ENCODE measurements at places on chromosomes 16 and 17.

DNA sequence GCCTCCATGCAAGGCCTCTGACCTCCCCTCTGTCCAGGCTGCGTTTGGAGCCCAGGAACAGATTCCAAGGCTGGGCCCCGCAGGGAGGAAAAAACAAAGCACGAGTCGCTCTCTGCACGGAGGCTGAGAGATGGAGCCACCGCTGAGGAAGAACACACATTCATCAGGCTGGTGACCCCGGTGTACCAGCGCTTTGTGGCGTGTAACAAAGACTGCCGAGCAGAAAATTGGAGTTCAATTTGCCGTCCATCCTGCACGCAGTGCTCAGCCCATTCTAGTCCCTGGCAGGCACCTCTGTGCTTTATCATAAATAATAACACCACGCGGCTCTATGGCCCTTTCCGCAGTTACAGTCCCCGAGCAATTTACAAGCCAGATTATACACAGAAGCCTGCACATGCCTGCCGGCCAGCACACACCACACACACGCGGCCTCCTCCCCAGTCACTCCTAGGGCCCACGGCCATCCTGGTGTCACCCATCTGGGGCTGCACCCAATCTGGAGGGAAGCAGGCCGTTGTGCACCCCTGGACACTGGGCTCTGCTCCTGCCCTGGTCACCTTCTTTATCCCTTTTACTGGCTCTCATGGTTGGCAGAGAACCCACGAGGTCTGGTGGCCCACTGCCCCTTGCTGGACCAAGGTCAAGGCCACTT, 124.4 kb downstream of the SDK2 start:
- no peak for DNase-seq

GRCh38 chr16:20676268-20676825, 21.1 kb downstream of the ACSM1 start:
- peak; percentile 2 for DNase-seq

- peak; percentile 40 for DNase-seq
Measured at GRCh38 chr16:66605177-66605978, 874 bp downstream of the CMTM3 start.

DNA sequence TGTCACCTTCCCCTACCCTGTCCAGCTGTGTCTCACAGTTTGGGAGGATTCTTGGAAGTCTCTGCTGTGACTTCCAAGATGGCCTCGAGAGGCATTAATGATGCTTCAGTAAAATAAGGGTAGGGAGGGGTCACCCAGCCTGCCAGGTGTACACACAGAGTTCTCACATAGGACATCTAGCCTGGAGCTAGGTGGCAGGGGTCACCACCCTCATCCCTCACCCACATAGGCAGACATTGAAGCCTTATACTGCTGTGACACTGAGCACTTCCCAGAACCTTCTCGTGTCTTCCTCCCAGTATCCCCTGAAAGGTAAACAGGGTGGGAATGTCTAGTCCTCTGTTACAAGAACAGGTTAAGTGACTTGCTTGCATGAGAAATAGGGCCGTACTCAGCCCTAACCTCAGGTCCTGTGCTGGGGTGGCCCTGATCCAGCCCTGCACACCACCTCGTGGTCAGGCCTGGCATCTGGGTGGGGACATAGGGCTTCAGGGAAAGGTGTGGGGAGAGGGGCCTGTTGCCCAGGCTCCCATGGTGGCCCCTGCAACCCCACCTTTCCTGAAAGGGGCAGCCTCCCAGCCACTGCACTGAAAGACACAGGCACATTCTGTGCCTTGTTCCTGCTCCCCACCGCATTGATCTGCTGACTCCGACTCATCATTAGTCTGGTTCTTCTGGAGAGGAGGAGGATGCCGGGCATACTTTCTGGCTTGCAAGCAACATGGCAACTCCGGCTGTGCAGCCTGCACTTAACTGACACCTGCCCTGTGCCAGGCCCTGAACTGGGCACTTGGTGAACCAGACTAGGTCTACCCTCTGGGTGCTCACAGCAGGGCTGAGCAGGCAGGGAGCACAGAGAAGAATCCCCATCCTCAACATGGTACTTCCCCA, 3.6 kb upstream of the MMP15 start:
- DNase-seq: no peak

GRCh38 chr17:61409301-61410112, 9.9 kb downstream of the TBX2 start:
- peak; percentile 87 for DNase-seq

DNA sequence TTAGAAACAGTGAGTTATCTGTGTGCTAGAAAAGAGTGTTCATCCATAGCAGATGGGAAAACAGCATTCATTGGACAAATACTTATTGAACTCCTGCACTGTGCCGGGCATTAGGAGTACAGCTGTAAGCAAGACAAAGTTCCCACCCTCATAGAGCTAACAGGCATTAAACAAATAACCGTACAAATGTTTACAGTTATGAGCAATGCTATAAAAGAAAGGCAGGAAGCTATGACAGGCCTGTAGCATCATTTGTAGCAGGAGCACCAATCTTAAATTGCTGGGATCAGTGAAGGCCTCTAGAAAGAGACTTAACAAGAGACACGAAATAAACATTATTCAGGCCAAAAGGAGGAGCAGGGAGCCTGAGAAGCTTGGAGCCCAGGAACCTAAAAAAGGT, 15.6 kb downstream of the SDR42E1 start:
- no peak for DNase-seq

GRCh38 chr17:74605361-74605760, 13.3 kb upstream of the CD300LD start:
- DNase-seq: no peak

DNA sequence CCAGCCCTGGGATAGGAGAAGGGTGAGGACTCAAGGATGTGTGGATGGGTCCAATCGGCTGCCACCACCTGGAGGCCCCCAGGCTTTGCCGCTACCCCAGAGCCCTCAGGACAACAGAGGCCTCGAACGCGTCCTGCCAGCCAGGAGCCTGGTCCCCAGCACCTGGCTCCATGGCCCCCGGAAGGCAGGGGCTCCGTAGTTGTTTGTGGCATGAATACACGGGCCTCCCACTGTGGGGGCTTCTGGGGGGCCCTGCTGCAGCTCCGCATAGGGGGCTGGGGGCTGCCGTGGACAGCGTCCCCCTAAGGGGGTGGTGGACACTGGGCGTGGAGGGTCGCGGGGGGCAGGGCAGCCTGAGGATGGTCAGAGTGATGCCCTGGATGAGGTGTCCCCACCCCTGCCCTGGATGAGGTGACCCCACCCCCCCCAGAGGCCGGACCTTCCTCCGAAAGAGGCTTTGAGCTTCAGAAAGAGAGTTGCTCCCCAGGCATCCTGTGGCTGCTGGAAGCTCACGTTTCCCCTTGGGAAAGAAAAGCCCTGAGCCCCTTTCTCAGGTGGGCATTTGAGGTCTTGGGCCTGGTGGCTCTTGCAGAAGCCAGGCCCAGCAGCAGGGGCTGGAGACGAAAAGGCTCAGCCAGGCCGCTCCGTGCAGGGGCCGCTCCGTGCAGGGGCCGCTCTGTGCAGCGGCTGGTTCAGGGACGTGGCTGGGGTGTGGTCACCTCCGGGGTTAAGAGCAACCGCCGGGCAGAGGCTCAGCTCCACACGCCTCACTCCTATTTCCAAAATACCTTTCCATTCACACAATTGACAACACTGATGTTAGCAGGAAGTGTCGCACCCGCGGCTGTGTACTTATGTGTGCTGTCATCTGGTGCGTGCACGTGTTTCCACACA, 40.3 kb upstream of the GNG13 start:
- no peak for DNase-seq

DNA sequence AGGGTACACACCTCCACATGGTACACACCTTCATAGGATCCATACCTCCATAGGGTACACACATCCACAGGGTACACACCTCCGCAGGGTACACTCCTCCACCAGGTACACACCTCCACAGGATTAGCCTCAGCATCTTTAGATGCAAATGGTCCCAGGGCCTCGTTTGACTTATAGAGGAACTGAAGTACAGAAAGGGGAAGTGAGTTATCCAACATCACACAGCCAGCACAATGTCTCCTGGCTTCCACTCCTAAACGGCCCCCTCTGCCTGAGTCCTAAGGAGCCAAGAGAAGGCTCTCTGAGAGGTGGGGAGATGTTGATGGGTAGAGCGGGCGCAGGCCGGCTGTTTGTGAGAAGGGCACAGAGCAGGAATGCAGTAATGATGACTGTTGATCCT, 12.0 kb downstream of the FOXN1 start:
- no peak for DNase-seq

GRCh38 chr17:79414793-79415211, 196.0 kb downstream of the RBFOX3 start:
- no peak for DNase-seq

DNA sequence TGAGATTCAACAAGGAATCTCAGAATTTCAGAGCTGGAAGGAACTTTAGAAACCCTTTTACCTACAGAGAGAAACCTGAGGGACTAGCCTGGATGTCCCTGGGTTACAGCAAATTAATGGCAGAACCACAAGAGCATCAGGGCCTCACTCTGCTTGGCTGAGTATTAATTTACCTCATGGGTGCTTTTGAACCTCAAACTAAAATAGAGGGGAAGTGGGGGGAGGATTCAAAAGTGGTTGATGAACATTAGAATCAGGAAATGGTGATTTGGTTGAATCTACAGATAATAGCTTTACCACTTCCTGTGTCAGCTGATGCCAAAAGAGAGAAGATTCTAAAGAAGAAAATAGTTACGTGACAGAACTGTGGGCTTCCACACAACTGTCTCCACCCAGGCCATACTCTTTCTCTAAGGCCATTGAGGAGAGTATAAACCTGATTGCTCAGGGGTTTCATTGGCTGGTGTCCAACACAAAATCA, 11.3 kb upstream of the SKAP1 start:
- no peak for DNase-seq

GRCh38 chr17:65856865-65857264, 295.4 kb upstream of the AXIN2 start:
- DNase-seq: no peak

DNA sequence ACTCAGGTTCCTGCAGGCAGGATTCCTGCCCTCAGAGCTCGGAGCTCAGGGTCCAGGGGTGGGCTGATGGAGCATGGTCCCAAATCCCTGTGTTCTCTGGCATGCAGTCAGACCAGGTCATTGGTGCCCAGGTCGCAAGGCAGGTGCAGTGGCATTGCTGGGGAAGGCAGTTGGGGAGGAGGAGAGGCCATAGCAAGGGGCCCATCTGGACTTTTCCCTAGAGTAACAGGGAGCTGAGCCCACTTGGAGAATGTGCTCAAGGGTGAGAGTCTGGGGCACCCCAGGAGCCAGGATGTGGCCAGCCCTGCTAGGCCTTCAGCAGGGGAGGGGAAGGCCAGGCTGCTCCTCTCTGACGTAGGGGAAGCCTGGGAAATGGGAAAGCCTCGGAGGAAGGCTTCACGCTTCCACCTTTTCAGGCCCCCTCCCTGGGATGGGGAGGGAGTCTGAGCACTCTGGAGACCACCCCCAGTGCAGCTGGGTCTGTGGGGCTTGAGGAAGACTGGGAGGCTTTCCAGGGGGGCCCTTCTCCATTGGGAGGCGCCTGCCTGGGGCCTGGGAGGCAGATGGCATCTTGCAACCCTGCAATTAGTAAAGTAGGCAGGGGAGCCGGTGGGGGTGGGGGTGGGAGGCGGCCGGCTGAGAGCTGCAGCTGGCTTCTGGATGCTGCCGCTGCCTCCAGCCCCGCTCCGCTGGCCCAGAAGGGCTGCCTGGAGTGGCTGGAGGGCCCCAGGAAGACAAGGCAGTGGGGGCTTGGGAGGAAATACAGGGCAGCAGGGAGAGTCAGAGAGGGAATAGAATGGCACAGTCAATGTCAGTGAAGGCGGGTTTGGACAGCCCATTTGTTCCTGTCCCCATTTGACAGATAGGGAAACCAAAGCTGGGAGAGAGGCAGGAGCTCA, 21.1 kb upstream of the DOK4 start:
- DNase-seq: no peak

DNA sequence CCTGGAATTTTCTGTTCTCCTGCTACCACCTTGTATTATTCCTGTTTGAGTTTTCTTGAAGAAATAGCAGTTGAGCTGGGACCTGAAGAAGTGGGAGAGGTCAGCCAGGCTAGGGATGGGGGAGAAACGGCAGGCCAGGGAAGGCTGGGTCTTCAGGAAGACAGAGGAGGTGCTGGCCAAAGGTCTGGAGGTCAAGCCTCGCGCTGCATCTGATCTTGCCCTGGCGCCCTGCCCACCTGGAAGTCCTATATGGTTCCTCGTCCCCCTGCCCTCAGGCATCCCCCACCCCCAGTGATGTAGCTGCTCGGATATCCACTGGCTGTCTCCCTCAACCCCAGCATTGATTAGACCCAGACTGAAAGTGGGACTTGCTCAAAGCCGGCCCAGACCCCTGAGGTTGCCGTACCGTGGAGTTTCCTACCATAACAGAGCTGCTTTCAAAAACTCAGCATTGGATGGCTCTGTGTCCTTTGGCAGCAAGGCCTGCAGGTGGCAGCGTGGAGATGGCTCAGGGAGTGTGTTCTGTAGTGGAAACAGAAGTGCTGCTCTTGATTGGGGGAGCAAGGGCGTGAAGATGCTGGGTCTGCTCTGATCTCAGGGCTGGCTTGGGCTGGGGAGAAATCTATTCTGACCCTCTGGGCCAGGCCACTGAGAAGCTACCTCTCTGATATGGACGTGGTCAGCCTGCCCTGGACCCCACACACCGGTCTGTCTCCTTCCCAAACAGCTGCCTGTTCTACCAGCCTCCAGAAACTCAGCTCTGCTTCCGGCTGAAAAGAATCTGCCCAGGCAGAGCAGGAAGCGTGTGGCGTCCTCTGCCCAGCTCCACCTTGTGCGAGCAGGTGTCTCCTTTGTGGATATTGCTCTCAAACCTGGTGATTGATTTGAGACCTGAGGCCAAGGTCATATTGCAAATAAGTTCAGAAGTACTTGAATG, 107.0 kb upstream of the CACNG5 start:
- no peak for DNase-seq

GRCh38 chr17:82167028-82167427, 45.6 kb downstream of the CCDC57 start:
- no peak for DNase-seq

- no peak for DNase-seq
Measured at GRCh38 chr17:82052638-82053059, 951 bp downstream of the GPS1 start.

GRCh38 chr17:48609759-48610281, 997 bp downstream of the HOXB7 start:
- DNase-seq: no peak

DNA sequence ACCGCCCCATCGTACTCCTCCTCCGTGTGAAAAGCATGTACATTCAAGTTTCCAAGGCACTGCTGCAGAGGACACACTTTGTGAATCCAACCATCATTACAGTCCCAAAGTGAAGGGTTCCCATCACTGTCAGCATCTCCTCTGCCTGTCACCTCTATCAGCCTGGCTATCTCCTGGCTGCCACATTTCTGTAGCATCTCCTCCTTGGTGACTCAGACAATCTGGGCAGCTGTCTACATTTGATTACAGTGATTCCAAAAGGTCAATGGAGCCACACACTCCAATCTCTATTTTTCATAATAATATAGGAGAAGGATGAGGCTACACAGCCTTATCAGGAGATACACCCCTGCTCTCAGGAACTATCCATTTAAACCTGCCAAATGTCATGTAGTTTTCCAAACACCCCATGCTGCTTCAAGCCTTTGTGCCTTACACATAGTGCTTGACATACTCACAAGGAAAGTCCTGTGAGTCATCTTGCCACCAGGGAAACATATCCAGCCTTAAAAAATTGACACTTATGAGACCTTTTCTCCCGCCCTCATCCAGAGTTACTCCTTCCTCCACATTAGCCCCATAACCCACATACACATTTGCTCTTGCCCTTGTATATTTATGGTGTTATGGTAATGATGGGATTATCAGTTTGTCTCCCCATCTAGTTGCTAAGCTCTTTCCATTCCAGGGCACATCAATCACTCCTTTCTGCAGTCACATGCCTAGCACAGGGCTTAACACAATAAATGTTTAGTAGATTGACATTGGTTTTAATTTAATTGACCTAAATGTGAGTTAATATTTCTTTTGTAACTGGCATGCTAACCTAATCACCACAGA, 250.1 kb upstream of the CDH5 start:
- no peak for DNase-seq

- DNase-seq: peak; percentile 48
Measured at GRCh38 chr17:79294459-79295071, 219.9 kb downstream of the ENGASE start.

Measured in right lung (tissue), 10 donors.